SK-MEL-5 (cell line): ENCODE measurements at places on chromosomes 7 and 10. TPM values are rescaled to one million over a fixed set of nuclear protein-coding genes. Genes with fewer than 3 reads are reported as not detected.

DNA sequence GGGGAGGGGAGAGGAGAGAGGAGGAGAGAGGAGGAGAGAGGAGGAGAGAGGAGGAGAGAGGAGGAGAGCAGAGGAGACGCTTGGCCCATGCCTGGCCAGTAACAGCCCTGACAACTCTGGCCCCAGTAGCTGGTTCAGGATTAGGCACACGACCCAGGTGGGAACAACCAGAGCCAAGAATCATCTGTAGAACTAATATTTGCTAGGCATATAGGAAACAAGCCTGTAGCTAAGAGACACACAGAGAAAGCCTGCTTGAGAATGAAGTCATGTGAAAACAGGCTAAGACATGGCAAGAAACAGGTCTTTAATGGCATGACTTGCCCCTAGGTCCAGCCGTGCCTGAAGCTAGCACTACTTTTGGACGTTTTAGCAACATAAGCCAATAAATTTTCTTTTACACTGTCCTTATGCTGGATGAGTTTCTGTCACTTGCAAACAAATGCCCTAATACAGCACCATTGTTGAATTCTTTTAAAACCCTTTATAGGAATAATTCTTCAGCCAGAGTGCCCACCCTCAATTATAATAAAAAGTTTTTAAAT is 17.5 kb downstream of the OSBPL3 start:
- DNase-seq, result no peak

GRCh38 chr10:60604342-60604741 is 173.9 kb upstream of the CDK1 start:
- DNase-seq, result no peak

GRCh38 chr10:121983852-121984251 is 5.1 kb upstream of the TACC2 start:
- no peak for DNase-seq

DNA sequence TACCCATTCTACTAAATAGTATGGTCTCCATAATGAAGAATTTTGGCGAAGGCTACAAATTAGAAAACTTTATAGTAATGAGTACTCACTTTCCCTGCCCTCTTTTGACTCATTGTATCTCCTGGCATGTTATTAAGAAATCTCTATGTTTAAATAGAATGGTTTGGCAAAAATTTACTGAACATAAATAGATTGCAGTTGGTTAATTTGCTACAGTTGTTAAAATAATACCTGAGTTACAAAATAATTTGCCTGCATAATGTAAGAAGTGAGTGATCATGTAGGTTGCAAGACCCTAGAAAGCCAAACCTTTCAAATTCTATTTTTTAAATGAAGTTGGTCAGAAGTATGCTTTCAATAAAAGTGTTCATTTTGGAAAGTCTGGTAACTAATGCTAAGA is 176.8 kb upstream of the AHR start:
- no peak for DNase-seq

GRCh38 chr10:100782461-100783244 is 37.3 kb downstream of the PAX2 start:
- no peak for DNase-seq

- DNase-seq, result no peak
These were observed 66.8 kb downstream of the MKI67 start for GRCh38 chr10:128059266-128059981.

DNA sequence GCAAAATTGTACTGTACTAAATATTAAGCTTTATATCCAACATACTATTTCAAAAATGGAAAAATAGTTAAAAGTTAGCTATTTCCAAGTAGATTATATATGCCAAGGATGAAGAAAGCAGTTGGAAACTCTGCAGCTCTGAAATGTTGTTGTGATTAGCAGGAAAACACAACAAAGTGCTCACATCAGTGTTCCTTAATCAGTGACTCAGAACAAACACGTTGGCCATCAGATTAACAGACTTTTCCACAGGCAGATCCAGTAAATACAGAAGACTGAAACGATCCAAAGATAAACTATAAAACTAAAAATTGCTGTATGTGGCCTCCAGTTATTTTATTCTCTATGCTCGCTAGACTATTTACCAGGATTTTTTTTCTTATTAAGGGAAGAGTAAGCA is 99.6 kb upstream of the SEMA3D start:
- no peak for DNase-seq

GRCh38 chr10:124679401-124679800 is 64.8 kb downstream of the FAM53B start:
- no peak for DNase-seq

GRCh38 chr10:101236376-101237080 is 7.3 kb upstream of the LBX1 start:
- DNase-seq, result no peak

OR2A42 gene
- total RNA-seq, result not detected in 2 replicates

CHAT gene
- not detected in 2 replicates for total RNA-seq

- DNase-seq, result peak; percentile 85
These were observed 22.6 kb upstream of the CREB5 start for GRCh38 chr7:28389504-28390395.

GRCh38 chr7:139651914-139652313 is 125.9 kb downstream of the HIPK2 start:
- no peak for DNase-seq

NSMCE4A gene
- total RNA-seq, result 36.0 and 38.9 TPM in 2 replicates

DPYSL4 gene
- 2.5 and 2.7 TPM in 2 replicates for total RNA-seq

AKR1C8 gene
- not detected in 2 replicates for total RNA-seq

DNA sequence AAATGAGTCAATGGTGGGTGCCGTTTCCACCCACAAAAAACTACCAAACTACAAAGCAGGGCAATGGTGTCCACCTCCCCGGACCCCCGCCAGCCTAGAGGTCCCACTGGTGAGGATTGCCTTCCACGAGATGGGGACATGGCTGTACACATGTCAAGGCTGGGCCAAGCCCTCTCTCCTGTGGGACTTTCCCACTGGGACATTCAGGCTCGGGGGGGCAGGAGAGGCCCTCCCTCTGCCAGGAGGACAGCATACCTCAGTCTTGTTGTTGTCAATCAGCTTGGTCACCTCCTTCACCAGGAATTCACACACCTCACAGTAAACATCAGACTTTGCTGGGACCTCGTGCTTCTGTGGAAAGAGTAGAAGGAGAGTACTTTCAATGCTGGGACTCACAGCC is 31.1 kb downstream of the PSAP start:
- no peak for DNase-seq

LRIT1 gene
- not detected in 2 replicates for total RNA-seq

GPR141 gene
- not detected in 2 replicates for total RNA-seq

GRCh38 chr10:9786576-9786975 is 1231.1 kb upstream of the CELF2 start:
- no peak for DNase-seq

DNA sequence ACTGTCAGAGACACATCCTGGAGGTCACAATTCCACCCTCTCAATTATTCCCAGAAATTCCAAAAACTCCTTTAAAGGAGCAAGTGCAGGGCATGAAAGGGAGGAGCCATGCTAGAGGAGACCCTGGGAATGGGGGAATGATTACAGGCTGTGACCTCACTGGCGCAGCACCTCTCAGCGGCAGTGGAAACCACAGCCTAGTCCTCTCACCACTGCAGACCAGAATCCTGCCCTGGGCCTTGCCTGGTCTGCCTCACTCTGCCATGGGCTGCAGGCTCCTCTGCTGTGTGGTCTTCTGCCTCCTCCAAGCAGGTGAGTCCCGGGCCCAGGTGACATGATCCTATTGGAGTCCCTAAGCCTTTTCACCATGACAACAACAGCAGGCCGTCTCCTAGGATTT is 50.5 kb upstream of the PRSS58 start:
- no peak for DNase-seq

GRCh38 chr10:19570120-19570519 is 246.1 kb upstream of the PLXDC2 start:
- no peak for DNase-seq

CYP3A7 gene
- not detected in 2 replicates for total RNA-seq

DNA sequence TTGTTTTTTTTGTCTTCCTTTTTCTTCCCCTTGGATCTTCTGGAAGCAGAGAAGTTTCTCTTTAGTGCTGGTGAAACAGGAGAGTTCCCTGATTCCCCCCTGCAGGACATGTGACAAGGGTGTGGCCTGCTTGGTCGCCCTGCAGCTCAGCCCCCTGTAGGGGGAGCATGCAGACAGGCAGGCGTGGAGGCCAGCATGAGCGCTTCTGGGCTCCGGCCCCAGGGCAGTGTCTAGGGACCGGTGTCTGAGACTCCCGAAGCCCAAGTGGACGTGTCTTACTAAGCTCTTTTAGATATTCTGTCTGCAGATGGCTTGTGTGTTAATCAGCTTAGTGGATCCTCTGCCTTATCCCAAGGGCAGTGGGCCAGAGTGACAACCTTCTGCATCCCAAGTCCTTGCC is 26.1 kb downstream of the PRSS58 start:
- peak; percentile 55 for DNase-seq

- DNase-seq, result no peak
These were observed 212.8 kb downstream of the TRIL start for GRCh38 chr7:28745351-28745750.

DNA sequence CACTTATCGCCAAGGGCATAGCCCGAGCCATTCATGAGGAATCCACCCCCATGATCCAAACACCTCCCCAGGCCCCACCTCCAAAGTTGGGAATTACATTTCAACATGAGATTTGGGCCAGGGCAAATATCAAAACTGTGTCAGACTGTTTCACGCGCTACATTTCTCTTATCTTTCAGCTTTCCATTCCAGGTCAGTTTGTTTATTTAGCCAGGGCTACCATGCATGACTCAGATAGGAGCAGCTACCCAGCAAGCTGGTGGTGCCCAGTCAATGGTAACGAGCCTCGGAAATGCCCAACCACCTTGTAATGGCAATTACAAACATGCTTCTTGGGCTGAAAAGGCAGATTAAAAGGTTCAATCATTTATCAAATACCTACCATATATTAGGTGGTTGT is 43.6 kb upstream of the BAMBI start:
- DNase-seq, result no peak

GRCh38 chr7:157124690-157125089 is 14.0 kb upstream of the UBE3C start:
- no peak for DNase-seq

DNA sequence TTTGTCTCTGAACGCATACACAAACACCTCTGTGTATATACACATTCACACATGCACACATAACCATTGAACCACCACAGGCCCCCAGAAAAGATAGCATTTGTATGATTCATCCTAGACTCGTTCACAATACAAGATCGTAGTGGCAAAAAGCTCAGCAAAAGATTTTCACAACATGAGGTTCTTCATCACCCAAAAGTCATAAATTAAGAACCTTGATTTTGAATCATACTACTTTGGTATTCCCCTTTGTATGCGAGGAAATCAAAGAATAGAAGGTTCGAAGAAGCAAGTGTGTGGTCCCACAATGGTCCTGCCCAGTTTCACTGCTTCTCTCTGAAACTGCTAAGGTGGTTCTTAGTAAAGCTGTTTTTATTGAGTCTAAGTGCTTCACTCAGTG is 200.7 kb downstream of the CELF2 start:
- no peak for DNase-seq

- no peak for DNase-seq
These were observed 59.7 kb downstream of the TLL2 start for GRCh38 chr10:96453856-96454583.

DNA sequence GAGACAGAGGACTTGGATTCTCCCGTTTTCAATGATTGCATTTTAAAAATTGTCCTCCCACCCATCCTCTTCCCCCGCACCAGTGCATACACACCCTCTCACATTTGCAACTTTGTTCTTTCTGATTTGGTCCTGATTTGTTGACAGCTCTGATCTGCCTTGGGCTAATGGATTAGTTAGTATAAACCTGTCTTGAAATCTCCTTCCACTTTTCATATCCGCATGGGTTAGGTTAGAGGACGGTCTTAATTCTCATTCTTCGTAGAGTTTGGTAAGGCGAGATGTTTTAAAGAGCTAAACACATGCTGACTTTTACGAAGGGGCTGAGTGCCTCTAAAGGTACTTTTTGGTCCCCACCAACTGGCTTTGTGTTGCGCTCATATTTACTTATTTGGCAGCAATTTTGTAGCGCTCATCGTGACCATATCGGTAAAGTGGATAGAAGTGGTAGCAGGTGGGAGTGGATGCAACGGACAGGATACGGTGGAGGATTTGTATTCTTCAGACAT is 1.1 kb downstream of the AHR start:
- DNase-seq, result peak; percentile 45

EPO gene
- total RNA-seq, result 0.29 TPM in 1 of 2 replicates, not detected in the other

SKIDA1 gene
- total RNA-seq, result 0.08 and 0.32 TPM in 2 replicates
